ENCODE measurements at places on chromosomes 4 and X.

DNA sequence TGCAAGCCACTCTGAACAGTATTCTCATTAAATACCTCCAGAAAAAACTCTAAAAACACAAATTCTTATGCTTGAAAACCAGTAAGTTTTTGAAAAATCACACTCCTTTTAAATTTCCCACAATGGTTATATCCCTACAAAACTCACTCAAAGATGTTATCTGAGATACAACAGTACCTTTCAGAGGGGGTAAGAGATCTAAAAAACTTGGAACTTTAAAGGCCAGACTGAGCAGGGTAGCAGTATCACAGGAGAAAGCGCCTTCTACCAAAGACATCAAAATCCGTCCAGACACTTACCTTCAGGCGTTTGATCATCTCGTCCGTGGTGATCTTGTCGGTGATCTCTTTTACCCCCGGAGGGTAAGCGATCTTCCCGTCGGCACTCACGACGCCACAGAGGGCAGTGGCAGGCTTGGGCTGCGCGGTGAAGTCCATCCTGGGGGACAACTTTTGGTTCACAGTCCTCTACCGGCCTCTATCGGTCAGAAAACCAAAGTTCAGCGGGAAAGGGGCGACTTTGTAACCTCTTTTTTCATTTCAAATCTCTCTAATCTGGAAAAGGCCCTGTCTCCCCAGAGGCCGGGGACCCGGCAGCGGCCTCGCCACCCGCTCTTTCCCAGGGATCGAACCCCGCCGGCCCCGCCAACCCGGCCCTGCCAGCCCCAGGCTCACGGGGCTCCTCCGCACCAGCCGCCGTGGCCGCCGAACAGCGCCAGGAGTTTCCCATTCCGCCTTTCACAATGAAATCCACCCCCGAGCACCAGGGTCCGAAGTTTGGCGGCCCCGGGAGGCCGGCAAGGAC, 1.4 kb downstream of the PDS5A start:
- DNase-seq: peak; percentile 80

DNA sequence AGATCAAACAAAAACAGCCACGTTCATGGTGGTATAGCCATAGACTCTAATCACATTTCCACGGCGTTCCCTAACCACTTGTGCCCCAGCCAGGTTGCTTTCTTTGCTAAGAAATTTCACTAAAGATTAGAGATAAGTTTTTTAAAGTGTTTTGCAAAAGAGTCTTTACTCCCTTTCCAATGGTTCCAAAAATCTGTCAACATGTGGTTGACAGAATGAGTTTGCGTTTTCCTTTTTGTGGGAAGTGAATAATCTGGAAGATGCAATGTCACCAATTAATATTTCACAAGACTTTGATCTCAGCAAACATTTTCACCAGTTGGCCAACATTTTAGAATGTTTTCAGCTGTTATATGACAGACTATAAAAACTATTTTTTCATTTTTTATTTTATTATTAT, 35.3 kb downstream of the CXCL1 start:
- DNase-seq: no peak

GRCh38 chrX:13340182-13340791, 20.4 kb upstream of the ATXN3L start:
- DNase-seq: no peak

- DNase-seq: peak; percentile 66
These were observed 68.0 kb downstream of the NOCT start for GRCh38 chr4:139083607-139083955.

- DNase-seq: no peak
These were observed 15.5 kb downstream of the SMIM10L2A start for GRCh38 chrX:135436966-135437866.

DNA sequence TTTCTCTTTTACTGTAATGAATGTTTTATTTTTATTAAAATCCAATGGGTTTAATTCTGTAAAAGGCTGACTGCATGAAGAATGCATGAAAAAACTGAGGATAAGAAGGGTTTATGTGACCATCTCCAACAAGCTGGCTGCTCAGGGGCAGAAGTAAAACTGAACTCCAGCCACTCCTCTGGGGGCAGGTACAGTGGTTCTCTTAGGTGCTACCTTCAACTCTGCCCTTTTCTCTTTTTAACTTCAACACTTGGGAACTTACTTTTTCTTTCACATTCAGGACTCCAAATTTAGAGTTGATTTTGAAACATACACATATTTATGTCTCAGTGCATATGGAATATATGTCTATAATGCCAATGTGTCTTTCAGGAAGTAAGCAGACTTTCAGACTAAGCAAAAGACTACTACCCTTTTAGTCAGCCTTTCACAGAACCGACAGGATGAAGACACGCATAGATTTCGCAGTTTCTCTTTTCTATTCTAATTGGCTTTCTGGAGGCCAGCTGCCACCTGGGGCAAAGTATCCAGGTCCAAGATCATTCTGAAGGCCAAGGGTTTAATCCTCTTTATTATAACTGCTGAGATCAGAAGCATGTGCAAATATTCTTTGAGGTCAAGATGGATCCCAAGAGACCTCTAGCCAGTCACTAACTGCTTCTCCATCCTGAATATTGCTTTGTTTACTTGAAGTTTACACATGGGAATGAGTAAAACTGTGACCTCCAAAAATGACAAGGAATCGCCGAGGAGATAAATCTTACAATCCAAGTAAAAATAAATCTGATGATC, 30.7 kb downstream of the HS3ST1 start:
- no peak for DNase-seq

- DNase-seq: no peak
These were observed 31.7 kb downstream of the STOX2 start for GRCh38 chr4:183936574-183937345.

GRCh38 chr4:2792711-2793585, at the start of gene SH3BP2:
TSS of gene SH3BP2 (plus strand) at chr4:2793085. CDS start at chr4:2820618, 27,533 bp downstream.
- DNase-seq: peak; percentile 76

- no peak for DNase-seq
These were observed 5.6 kb downstream of the GAK start for GRCh38 chr4:926538-926937.

DNA sequence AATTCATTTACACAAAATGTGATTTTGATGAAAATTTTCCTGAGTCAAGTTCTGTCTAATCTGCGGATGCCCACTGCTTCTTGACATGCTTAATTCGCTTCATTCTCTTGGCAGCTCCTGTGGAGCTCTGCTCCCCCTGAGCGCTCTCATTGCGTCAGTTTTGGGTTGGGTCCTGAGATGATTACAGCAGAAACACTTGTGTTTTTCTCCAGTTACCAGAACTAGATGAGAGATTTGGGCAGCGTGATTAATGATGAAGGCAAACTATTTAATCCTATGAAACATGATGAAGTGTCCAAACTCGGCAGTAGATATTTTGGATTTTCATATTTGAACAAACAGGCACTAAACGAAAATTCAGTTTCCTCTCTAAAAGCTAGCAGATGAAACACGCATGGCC, 4.2 kb upstream of the CXCL1 start:
- no peak for DNase-seq

GRCh38 chrX:113400193-113400704, 559.6 kb upstream of the AMOT start:
- DNase-seq: no peak

GRCh38 chr4:8769645-8770517, 101.8 kb downstream of the HMX1 start:
- no peak for DNase-seq

DNA sequence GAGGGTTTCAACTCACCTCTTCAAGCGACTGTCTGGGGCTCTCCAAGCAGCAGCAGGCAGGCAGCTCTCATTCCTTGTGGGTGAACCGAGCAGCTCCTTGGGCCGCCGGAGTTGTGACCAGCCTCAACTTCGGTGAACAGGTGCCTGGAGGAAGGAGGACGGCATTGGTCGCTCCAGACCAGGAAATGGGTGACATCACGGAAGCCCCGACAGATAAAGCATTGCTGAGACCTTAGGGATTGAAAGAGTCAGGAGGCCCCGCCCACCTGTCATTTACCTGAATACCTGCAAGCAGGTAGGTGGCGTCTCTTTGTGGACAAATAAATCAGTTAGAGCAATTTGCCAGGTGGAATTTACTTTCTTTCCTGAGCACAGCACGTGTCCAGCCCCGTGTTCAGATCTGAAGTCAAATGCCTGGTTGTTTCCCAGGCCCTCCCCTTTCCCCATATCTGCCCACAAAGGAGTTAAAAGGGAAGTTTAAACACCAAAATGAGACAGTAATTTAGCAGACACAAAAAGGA, at the start of gene LNX1:
Gene LNX1, minus strand, starts transcription at position 115 of the 521 bp plus-strand sequence. CDS start 17,484 bp downstream, outside the sequence.
- no peak for DNase-seq
